ENCODE measurements at places on chromosomes 7 and 10.
A peak's percentile ranks its signal among the peaks of the same experiment; 100 is the strongest.

- DNase-seq = no peak
Measured at GRCh38 chr10:118981946-118982345, 47.6 kb upstream of the NANOS1 start.

GRCh38 chr10:76456197-76456596, 1024.8 kb downstream of the LRMDA start:
- peak; percentile 41 for DNase-seq

- no peak for DNase-seq
Measured at GRCh38 chr7:145474009-145474686, 638.3 kb upstream of the TPK1 start.

DNA sequence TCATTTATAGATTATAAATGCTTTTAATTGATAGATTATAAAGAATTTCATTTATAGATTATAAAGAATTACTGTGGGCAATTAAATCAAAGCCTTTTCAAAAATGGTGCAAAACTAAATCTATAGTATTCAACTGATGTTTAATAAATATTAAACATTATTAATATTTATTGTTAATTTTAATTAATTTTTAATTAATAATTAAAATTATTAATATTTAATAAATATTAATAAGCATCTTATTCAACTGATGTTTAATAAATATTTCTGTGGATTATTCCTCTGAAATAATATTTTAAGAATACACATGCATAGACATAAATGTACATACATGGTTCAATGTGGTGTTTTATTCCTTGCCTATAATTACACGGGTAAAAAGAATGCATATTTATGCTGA, 346.8 kb downstream of the PCDH15 start:
- no peak for DNase-seq

DNA sequence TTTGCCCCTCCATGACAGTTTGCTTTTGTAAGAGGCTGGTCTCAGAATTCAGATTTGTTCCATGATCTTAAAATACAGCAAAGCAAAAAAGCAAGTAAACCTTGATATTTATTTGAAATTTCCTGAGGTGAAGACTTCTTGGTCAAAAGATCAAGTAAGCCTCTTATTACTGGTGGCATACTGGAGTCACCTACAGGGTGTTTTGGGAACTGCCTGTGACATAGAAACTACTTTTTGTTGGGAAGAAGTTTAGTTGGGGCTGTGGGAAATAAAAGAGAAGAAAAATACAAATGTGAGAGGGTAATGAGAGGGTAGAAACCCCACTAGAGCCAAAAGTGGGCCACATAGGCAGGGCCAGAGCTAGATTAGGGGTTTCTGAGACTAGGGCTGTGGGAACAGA, 217.9 kb downstream of the OTUD1 start:
- no peak for DNase-seq

DNA sequence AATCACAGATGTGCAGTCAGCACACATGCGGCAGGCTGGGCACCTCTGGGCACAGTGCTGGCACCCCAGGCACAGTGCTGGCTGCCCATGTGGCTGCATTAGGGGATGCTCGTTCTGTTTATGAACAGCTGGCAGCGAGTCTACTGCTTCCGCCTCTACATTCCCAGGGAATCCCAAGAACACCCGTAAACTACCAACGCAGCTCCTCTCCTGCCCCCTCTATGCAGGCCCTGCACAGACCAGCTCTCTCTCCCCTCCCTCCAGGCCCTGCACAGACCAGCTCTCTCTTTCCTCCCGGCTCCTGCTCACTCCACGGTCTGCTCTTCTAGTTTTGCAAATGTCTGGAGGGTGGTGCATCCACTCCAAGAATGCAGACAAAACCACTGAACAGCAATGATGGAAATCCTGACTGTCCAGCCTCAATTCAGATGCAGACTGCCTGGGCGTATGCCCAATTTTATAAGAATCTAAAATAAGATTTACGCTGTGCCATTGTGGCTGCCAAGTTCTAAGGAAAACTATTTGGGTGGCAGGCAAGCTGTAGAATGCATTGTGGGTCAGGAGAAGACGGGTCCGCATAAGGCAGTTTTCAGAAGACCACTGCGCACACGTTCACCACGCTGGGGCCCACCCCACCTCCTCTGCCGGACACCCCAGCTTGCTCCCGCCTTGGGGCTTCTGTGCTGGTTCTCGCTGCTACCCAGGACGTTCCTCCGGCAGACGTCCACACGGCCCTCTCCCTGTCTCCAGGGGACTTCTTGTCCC, 234.6 kb downstream of the ZMYND11 start:
- peak; percentile 79 for DNase-seq

GRCh38 chr10:18767981-18768380, 108.8 kb downstream of the ARL5B start:
- no peak for DNase-seq

DNA sequence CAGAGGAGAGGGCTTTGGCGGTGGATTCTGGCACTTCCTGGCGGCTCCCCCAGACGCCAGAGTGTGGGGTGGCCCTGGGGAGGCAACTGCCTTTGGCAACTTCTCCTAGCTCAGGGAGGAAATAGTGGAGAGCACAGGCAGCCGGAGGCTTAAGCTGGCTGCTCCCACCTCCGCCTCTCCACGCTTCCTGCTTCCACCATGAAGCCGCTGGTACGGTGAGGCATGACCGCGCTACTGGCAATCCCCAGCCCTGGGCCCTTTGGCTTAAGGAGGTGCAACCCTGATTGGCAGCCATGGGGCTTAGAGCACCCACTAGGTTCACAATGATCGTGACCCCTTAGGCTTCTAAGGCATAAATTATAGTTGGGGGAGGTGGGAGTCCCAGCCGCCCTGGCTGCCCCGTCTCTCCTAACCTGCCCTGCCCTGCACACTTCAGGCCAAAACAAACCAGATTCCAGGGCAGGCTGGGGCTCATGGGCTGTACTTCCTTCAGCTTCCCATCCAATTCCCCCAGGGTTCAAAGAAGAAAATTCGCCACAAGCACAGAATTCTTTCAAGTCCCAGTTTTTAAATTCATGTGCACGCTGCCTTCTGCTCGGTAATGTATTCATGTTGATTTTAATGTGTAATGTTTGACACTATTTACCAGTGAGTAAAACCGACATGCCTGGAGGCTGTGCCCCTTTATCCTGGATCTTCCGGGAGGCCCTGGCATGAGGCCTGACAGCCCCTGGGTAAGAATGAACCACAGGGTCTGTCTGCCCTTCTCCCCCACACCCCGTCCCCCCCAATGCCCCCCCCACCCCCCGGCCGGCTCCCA, 90.7 kb upstream of the LRRC4 start:
- DNase-seq = peak; percentile 27

DNA sequence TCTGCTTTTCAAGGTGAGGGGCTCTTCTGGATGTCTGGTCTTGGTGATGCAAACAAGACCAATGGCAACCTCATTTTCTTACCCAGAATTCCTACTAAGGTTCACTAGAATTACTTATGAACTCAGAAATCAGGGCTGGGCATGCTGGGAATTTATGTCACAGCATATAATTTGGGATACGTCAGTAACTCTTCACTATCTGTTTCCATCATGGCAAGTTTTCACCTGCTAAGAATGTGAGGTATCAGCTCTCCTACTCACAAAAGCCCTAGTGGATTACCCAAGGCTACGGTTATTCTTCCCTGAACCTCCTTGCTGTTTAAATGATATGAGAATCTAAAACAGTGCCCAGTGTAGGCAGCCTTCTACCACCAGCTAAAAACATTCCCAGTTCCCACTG, 53.1 kb downstream of the PNLIPRP2 start:
- no peak for DNase-seq

- DNase-seq = no peak
Measured at GRCh38 chr10:132698761-132699391, 87.1 kb downstream of the NKX6-2 start.

DNA sequence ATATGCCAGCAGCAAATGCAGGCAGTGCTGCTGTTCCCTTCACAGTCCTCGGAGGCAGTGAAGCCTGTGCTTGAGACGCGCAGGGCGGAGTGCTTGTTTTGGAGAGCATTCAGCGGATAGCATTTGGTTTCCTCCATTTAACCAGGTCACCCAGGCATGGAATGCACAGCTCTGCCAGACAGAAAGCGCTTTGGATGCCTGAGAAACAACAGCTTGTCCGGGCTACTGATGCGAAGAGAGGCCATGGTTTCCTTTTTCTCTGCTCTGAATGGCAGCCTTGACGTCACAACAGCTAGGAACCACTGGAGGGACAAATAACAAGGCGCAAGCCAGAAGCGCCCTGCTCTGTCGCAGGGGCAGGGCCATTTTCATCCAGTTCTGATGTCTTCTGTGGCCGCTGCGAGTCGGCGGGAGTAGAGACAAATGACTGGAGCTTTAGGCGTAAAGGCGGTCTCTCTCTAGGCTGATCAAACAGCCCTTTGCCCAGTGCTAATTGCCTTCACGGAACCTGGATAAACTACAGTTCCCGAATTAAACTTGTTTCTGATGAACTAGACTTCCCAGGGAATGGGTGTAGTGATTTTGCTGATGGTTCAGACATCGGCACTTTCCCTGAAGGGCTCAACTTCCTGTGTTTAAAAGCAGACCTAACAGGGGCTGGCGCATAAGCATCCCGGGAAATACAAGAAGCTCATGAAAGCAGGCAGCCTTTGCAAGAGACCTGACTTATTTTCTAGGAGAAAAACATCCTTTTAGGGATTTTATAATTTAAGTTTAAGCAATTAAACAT, 187.6 kb upstream of the KLF14 start:
- DNase-seq = peak; percentile 95

DNA sequence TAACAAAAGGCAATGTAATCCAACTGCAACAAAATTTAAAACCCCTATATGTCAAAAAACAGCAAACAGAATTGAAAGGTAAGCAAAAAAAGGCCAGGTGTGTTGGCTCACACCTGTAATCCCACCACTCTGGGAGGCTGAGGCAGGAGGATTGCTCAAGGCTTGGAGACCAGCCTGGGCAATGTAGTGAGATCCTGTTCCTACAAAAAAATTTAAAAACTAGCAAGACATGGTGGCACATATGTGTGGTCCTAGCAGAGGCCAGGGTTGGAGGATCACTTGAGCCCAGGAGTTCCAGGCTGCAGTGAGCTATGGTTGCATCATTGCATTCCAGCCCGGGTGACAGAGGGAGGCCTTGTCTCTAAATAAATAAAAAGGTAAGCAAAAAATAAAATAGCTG, 212.1 kb upstream of the KLF14 start:
- DNase-seq = no peak

DNA sequence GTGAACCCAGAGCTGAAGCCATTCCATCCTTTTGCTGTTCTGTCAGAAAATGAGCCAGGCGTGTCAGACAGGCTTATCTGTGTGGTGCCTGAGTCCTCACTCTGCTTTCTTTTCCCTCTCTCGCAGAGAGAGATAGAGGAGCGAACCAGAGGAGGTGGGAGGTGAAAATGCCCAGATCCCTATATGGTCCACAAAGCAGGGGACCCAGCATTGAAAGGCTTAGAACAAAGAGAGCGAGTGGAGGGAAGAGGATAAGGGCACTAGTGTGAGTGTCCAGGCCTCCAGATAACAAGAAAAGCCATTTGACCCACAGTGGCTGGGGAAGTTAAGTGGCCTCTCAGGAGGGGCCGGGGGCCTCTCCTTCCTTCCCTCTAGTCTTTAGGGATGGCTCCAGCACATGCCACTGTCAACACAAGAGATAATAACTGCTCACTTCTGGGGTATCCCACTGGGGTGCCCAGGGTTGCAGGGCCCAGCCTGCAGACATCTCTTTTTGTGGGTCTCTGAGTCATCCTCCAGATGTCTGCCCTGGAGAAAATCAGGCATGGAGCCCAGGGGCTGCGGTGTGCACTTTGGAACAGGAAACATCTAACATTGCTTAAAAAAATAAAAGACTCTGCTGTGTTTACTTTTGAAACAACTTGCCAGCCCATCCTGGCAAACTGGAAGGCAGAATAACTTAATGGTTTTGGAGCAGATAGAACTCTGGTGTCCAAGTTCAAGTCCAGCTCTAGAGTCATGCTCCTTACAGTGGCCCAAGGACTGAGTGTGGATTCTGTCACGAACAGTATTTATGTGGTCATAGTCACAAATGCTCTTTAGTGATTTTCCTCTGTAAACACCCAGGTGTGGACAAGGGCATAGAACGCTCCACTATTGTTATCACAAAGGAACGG, 189.5 kb downstream of the CXCL12 start:
- DNase-seq = peak; percentile 93

DNA sequence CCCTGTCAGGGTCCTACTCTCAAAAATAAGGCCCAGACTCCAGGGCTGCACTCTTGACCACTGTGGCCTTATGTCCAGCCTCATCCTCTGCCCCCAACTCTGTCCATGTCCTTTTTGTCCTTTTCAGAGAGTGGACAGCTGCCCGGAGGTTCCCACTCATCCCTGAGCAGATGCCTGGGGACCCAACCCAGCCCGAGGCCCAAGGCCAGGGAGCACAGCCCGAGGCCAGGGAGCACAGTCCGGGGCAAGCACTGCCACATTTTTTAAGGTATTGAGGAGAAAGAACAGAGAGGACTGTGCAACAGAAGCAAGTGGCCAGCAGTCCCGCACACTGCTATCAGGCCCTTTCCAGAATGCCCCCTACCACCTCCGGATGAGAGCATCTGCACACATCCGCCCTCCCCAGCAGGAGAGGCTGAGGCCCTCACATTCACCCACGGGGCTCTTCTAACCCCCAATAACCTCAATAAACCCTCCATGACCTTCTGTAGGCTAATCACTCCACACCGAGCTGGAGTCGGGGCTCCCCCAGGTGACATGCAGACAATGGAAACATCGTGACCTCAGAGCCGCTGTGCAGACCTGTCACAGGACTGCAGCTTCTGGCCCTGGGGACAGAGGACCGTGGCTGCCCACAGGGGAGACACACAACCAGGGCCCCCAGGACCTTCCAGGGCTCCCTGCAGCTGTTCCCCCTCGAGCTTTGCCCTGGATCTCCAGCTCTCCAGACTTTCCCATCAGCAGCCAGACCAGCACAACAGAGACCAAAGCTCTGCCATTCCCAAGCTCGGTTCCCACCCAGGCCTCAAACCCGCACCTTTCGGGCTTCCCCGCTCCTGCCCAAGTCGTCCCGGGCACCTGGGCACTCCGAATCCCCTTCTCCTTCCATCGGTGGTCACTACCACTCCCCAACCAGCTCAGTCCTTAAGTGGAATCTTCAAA, 51.4 kb downstream of the CAMK2B start:
- DNase-seq = no peak

DNA sequence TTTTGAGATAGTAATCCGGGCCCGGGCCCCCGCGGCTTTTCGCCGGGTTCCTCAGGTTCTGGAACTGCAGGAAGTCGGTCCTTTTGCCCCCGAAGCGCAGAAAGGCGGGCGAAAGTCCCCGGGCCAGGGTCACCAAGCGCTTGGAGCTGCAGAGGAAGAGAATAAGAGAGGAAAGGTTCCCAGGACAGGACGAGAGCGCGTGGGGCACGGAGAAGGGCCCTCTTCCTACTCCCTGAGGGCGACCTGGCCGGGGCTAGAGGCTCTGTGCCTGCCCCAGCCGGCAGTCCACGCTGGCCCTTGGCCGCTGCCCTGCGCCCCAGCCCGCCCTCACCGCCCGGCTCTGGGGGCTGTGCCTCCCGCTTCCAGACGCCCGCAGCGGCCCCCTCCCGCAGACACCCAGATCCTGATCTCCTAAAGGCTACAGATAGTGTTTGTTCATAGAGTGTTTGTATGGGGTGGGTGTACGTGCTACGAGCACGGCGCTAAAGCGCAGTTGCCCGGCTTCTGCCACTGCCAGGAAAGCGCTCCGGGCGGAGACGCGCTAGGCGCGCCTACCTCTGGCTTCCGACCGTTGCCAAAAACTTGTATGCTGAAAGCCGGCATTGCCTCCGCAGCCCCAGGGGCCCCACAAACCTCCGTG, 3.2 kb downstream of the HPSE2 start:
- DNase-seq = no peak

Data from fibroblast of gingiva (primary cell).